ENCODE measurements at places on chromosomes 5 and 9. TPM values are rescaled to one million over a fixed set of nuclear protein-coding genes. Genes with fewer than 3 reads are reported as not detected.

The CTXN3 gene
- not detected for total RNA-seq

- no peaks in the 10 kb centered on the region for H3K36me3 ChIP-seq
- H3K27me3 ChIP-seq = no peaks in the 10 kb centered on the region
- DNase-seq = no peak
- H3K4me1 ChIP-seq = no peaks in the 10 kb centered on the region
- no peak overlapping the region for H3K4me3 ChIP-seq
Measured at GRCh38 chr5:143677403-143677802, 134.6 kb upstream of the HMHB1 start.

GRCh38 chr9:93990448-93990847 is 35.3 kb upstream of the BARX1 start:
- no peak overlapping the region for H3K27ac ChIP-seq
- no peaks in the 10 kb centered on the region for H3K4me1 ChIP-seq

GRCh38 chr5:146699138-146699537 is 179.4 kb downstream of the PPP2R2B start:
- H3K4me3 ChIP-seq = no peak overlapping the region
- H3K27ac ChIP-seq = no peak overlapping the region
- no peaks in the 10 kb centered on the region for H3K27me3 ChIP-seq
- peaks cover 9% of the 10 kb centered on the region for H3K4me1 ChIP-seq
- no peaks in the 10 kb centered on the region for H3K36me3 ChIP-seq

GRCh38 chr5:38190111-38190510 is 68.2 kb upstream of the EGFLAM start:
- H3K27ac ChIP-seq = no peak overlapping the region
- no peaks in the 10 kb centered on the region for H3K27me3 ChIP-seq
- no peak overlapping the region for H3K4me3 ChIP-seq

Data from body of pancreas (tissue), 4 donors.